Jurkat, Clone E6-1 (cell line): ENCODE measurements at places on chromosomes 7 and 10.

DNA sequence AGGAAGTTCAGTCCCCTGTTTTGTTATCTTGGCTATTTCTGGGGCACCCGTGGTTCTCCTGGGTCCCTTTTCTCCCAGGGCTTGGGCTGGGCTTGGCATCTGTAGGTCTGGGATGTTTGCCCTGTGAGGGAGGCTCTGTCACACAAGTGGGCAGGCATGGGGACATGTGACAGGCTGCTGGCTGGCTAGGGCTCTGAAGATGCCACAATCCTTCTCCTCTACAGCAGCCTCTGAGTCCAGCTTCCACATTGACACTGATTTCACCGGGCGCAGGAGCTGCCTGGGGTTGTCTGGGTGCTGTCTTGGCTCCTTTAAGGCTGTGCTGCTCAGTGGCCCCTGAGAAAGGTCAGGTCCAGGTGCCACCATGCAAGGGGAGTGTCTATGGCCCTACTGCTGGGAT is 37.4 kb upstream of the ZNF716 start:
- no peak for DNase-seq

GRCh38 chr10:131083915-131084790 is 227.4 kb downstream of the TCERG1L start:
- no peak for DNase-seq

DNA sequence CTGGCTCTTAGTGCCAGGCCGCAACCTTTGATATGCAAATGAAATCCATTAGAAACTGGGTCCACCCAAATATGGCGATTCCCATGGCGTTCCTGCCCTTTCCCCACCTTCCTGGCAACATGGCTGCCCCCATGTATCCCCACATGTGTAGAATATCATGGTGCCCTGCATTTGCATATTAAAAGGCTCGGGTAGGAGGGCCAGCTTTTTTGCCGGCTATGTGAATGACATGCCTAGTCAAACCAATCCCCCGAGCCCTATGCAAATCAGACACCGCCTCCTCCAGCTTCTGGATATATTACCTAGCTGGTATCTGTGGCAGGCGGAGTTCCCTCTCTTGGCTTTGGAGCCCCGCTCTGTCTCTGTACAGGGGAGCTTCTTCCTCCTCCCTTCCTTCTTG is 18.3 kb downstream of the MMS19 start:
- no peak for DNase-seq

- DNase-seq: no peak
Observed at GRCh38 chr7:140016540-140016939, 46.2 kb downstream of the PARP12 start.

DNA sequence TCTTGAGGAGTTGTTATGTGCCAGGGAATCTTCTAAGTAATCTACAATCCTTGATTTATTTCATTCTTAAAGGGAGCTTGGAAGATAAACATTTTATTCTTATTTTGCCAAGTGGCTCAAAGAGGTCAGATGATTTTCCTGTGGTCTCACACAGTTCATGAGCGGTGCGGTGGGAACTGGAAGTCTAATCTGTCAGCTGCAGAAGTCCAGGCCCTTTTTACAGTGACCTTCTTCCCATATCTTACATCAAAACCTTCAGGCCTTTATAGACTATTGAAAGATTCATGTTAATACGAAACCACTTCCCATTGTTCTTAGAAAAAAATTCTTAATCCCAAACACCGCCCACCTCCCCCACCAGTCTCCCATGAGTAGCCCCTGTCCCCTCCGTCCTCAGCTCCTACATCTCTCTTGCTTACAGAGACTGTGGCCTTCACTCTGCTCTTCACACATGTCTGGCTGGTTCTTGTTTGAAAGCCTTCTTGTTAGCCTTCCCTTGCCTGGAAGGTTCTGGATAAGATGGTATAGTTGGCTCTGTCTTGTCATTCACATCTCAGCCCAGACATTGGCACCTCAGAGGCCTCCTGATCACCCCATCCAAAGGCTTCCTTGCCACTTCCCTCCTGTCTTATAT is 61.5 kb downstream of the ITGA8 start:
- DNase-seq: no peak

- DNase-seq: no peak
Observed at GRCh38 chr7:867406-868188, 8.8 kb upstream of the GET4 start.
